ENCODE measurements at places on chromosomes 16 and 17.
A peak's percentile ranks its signal among the peaks of the same experiment; 100 is the strongest.

- no peak for DNase-seq
Observed at GRCh38 chr16:57803134-57803990, 1.1 kb upstream of the KIFC3 start.

DNA sequence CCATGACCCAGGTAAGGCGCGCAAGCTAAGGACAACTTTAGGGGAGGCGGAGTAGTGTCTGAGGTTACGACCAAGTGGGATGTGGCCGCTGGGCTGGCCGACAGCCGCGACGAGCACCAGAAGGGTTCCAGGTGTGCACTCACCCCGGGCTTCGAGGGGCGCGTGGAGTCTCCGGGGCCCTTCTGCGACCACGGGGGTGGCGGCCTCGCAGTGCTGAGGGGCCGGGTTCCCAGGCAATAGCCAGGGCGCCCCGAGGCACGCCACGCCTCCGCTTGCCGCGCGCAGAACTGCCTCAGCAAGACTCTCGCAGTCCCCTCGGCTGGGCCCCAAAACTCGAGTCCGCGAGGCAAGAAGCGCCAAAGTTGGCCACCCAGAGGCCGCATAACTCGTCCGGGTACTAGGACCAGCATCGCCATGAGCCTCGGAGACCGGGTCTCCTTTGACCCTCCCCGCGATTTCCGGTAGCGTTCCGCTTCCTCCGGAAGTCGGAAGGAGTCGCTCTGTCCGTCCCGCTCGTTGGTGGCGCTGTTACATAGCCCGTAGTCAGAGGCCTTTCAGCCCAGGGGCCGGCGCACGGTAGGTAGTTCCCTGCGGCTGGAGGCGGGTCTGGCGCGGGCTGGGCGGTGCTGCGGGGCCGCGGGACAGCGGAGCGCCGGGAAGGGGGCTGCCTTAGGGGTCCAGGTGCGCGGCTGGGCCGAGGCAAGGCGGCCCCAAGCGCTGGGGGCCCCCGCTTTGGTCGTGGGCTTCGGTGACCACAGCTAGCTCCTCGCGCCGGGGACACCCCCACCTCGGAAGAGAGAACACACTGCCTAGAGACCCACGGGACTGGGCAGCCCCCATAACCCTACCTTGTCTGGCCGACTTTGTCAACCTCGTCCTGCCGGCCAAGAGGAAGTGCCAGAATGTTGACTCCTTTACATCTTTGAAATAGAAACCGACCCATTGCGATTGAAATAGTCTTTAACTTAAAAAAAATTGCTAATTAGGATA is at the start of the genes ADPRM and SCO1:
TSS of gene ADPRM (plus strand) at position 503 of the 990 bp plus-strand sequence. CDS start 7,333 bp downstream, outside the sequence.
TSS of gene SCO1 (minus strand) at position 442 of the 990 bp plus-strand sequence. CDS start at position 416, 26 bp downstream.
- DNase-seq = peak; percentile 97

DNA sequence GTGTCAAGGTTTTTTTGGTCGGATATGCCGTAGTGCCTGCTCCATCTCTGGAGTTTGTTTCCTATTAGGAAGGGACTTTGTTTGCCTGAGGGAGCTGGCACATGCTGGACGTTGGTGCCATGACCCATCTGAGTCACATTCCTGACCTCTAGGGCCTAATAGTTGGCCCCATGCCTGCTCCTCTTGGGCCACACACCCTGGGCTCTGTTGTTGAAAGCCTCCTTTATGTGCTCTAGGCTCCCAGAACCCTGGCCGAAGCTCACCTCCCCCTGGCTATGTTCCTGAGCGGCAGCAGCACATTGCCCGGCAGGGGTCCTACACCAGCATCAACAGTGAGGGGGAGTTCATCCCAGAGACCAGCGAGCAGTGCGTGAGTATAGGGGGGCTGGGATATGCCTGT is 18.4 kb downstream of the LIMD2 start:
- DNase-seq = no peak

GRCh38 chr17:14451729-14452191 is 150.9 kb downstream of the HS3ST3B1 start:
- no peak for DNase-seq

DNA sequence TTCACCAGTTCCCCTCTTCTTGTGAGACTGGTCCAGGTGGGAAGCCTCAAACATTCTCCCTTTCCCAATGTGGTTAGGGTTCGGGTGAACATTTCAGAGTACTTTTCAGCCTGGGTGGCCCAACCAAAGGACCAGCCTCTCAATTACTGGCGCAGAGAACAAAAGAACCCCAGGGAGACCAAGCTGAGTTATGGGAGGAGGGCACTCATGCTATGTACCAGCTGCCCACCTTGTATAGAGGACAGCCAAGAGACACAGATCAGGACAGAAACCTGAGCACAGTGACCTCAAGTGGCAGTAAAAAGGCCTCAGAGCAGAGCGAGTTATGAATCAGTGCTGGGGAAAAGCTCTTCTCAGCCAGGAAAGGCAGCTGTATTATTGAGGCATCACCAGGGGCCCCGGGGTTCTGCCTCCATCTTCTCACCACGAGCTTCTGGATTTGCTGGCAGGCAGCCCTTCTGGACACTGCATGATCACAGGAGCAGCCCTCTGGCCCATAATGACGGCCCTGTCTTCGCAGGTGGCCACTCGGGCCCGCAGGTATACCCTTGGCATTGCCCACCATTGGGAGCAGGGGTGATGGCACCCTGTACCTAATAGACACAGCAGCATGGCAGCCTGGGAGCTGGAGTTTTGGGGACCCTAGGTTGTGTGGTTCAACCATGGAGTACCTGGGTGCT is 3.8 kb downstream of the G6PC3 start:
- no peak for DNase-seq

GRCh38 chr17:57357830-57358430 is 101.6 kb downstream of the MSI2 start:
- no peak for DNase-seq

- DNase-seq = no peak
Observed at GRCh38 chr17:61398721-61399130, 917 bp upstream of the TBX2 start.

DNA sequence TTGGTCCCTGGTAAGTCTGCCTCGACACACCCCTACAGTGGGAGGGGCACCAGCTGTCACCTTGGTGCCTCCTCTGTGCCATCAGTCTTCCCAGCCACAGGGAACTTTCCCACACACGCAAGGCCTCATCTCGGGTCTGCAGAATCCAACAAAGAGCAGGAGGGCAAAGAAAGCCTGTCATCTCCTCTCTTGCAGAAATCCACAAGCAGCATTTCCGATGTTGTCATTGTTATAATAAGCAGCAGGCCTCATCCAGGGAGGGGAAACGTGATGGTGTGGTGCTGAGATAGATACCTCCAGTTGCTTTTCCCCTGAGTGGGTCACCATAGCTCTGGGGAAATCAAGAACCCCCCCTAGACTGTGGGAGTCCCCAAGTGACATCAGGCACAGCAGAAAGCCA is 110.4 kb downstream of the CMIP start:
- DNase-seq = no peak

Measured in suppressor macrophage treated with lipopolysaccharide for 4 hours (primary cell).